GM12865 (cell line): ENCODE measurements at places on chromosomes 4 and X.

DNA sequence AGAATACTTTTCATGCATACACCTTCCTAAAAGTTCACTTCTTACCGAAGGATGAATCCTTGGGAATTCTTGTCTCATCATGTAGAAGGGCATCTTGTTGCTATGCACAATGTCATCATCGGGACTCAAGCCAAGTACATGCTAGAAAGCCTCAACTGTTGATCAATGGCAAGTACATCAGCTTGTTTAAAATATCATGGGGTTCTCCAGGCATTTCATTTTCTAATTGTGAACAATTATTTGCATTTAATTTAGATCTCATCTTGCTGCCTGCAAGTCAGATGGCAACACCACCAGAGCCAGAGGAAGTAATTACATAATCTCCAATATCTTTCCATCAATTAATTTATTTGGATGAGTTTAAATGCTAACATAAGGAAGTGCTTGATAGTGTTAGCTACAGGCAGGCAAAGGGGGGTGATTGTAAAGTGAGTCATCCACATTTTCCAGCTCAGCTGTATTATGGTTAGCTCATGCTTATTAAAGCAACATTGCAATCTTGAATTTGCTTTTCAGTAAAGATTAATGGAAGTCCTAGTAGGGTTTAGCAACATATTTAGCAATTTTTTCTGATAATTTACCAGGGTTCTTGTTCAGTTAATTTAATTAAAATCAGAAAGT, 356.5 kb downstream of the CBLL2 start:
- DNase-seq = no peak

DNA sequence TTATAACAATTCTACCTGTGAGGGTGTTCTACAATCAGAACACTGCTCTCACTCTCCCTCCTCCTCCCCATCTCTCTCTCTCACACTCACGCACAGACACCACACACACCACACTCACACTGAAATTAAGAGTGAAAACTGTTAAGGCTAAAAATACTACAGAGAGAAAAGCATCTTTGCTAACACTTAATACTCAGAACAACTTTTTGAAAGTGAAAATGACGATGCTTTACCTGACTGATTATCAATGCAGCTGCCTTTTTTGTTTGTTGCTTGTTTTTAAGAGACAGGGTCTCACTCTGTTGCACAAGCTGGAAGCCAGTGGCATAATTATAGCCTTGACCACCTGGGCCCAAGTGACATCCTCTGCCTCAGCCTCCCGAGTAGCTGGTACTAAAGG, 222.4 kb downstream of the APBB2 start:
- DNase-seq = peak; percentile 89

DNA sequence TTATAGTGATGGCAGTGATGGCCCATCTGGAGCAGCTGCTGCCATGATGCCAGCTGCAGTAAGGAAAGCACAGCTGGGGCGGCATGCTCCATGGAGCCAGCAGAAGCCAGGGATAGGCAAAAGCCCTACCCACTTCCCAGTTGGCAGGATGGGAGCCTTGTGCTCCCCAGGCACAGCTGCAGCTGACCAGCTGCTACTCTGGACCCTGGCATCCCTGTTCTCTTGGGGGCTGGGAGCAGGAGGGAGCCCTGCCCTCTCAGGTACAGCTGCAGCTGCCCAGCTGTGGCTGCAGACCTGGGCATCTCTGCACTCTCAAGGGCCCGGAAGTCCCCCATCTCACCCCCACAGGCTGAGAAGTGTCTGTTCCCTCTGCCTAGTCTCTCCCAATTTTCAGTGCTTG, 531.9 kb downstream of the PCDH18 start:
- DNase-seq = no peak

GRCh38 chr4:71270901-71271300, 67.9 kb upstream of the SLC4A4 start:
- DNase-seq = peak; percentile 54

DNA sequence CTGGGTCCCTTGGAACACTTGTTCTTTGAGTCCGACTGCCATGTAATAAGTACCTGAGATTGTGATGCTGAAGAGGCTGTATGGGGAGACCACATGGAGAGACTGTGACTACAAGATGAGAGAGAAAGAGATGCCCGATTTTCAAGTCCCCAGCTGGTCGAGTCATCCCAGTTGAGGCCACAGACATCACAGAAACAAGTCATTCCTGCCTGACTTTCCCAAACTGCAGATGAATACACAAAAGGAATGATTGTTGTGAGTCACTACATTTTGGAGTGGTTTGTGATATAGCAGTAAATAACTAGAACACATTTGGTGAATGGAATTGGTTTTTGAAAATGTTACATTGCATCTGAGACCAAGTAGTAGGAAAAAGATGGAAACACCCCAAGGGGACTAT, 9.0 kb upstream of the YIPF7 start:
- DNase-seq = no peak

- DNase-seq = no peak
Observed at GRCh38 chrX:111854556-111855490, 21.2 kb upstream of the TRPC5OS start.

- DNase-seq = no peak
Observed at GRCh38 chr4:14596028-14596427, 406.3 kb upstream of the CPEB2 start.

DNA sequence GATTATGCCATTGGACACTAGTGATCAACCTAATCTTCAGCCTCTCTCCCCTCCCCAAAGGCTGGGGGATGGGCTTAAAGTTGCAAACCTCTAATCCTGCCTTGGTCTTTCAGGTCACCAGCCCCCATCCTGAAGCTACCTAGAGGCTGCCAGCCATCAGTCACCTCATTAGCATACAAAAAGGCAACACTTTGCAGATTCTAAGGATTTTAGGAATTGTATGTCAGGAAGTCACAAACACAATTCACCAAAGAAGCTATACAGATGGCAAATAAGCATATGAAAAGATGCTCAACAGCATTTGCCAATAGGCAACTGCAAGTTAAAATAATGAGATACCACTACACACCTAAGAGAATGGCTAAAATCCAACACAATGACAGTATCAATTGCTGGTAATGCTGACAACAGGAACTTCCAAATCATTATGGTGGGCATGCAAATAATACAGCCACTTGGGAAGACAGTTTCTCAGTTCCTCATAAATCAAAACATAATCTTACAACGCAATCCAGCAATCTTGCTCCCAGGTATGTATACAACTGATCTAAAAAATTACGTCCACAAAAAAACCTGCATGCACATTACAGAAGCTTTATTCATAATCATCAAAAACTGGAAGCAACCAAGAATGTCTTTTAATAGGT, 9.0 kb upstream of the PIM2 start:
- no peak for DNase-seq

GRCh38 chr4:59655996-59656395, 1544.1 kb upstream of the ADGRL3 start:
- DNase-seq = no peak

DNA sequence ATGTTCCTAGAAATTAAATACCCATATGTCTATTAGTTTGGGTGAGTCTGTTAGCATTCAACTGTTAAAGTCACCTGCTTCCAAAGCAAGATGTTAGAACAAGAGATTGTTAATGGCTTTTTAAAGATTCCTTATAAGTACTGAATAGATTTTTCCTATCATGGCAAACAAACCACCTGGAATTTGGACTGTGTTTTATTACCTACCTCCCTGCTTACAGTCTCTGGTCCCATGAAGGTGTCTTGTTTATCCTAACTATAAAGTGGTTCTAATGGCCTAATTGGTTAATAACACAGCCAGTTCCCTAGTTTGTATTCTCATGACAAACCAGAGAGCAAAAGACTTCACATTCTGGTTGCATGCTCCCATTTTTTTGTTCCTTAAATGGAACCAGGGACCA, 149.5 kb downstream of the PPP1R2C start:
- no peak for DNase-seq
